ENCODE measurements at places on chromosomes 16 and 17.

DNA sequence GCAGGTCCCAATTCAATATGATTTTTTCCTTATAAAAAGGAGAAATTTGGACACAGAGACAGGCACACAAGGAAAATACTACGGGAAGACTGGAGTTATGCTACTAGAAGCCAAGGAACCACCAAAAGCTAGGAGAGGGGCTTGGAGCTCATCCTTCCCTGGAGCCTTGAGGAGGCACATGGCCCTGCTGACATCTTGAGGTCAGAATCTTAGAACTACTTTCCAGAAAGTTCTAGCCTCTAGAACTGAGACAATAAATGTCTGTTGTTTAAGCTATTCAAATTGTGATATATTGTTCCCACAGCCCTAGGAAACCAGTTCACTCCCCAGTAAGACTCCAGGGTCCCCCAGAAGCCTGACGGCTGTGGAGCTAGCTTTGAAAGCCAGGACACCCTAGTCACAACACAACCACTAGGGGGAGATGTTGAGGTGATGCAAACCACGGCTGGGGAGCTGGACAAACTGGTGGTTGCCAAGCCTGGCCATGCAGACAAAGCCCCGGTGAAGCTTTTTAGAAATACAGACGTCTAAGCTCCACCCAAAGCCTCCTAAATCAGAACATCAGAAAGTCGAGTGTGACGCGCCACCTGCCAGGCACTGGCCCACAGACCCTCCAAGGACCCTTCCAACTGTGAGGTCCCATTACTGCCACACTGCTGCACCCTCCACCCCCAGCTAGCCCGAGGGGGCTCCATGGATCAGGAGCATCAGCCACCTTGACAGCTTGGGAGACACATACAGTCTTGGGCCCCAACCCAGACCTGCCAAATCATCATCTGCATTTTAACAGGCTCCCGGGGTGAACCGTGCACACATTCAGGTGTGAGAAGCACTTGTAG, 106.4 kb downstream of the SLC39A11 start:
- DNase-seq, result peak; percentile 38

GRCh38 chr16:66131156-66131807, 235.2 kb upstream of the CDH5 start:
- no peak for DNase-seq

GRCh38 chr17:82217120-82217529, 4.5 kb upstream of the CCDC57 start:
- no peak for DNase-seq

GRCh38 chr17:80476877-80477646, 655 bp upstream of the NPTX1 start:
- DNase-seq, result no peak

- DNase-seq, result no peak
These were observed 208.7 kb downstream of the PRKCA start for GRCh38 chr17:66511135-66511534.

DNA sequence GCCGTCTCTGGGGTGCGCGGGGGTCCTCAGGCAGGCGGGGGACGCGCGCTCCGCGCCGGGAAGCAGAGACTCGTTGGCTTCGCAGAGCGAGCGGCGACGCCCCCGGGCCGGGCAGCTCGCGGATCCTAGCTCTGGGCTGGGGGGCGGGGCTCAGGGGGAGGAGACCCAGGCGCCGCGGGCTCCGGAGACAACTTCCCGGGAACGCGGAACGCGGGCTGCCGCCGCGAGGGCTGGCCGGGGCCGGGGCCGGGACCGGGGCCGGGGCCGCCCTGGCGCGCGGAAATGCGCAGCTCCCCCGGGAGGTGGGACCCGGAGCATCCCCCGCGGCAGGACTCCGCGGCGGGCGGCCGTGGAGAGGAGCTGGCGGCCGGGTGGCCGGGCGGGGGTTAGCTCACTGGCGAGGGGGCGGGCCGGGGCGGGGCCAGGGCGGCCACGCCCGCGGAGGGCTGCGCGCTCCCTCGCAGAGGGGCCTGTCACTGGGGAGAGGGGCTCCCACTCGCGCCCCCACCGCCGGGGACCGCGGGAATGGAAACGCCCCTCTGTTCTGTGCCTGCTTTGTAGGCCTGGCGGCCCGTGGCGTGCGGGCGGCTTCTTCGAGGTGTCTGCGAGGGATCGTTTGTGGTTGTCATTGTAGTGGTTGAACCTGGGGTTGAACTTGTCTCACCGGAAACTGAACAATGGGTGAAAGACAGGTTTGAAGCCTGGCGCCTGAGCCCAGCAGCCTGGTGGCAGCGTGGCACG, at the start of gene GAS7:
TSS of gene GAS7 (minus strand) at position 98 of the 741 bp plus-strand sequence.
- peak; percentile 36 for DNase-seq

DNA sequence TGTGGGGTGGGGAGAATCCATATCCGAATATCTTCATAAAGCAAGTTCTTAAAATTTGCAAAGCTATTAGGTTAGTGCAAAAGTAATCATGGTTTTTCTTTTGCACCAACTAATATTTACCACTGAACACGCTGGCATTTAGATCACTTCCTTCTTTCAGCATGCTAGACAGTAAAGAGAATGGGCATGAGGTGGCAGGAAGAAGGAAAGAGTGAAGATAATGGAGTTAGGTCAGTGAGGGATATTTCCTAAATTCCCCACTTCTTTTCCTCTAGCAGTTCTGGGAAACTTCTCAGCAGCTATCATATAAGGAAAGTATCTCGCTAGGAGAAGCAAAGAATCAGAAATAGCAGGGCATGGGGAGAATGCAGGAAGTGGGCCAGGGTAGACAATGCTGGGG, 39.0 kb downstream of the SLC6A4 start:
- DNase-seq, result no peak

GRCh38 chr16:23025692-23026307, 123.5 kb downstream of the USP31 start:
- no peak for DNase-seq

- no peak for DNase-seq
These were observed 145.3 kb upstream of the CDH13 start for GRCh38 chr16:82481455-82481854.

DNA sequence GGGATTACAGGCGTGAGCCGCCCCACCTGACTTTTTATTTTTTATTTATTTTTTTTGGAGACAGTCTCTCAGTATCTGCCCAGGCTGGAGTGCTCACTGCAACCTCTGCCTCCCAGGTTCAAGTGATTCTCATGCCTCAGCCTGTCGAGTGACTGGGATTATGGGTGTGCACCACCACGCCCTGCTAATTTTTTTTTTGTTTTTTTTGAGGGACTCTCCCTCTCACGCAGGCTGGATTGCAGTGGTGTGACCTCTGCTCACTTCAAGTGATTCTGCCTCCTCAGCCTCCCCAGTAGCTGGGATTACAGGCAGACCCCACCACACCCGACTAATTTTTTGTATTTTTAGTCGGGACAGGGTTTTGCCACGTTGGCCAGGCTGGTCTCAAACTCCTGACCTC, 7.7 kb downstream of the ZNF207 start:
- no peak for DNase-seq

- DNase-seq, result no peak
These were observed 63.4 kb upstream of the RBL2 start for GRCh38 chr16:53370827-53371226.

- DNase-seq, result no peak
These were observed 145.6 kb downstream of the CCDC182 start for GRCh38 chr17:57599271-57600045.

DNA sequence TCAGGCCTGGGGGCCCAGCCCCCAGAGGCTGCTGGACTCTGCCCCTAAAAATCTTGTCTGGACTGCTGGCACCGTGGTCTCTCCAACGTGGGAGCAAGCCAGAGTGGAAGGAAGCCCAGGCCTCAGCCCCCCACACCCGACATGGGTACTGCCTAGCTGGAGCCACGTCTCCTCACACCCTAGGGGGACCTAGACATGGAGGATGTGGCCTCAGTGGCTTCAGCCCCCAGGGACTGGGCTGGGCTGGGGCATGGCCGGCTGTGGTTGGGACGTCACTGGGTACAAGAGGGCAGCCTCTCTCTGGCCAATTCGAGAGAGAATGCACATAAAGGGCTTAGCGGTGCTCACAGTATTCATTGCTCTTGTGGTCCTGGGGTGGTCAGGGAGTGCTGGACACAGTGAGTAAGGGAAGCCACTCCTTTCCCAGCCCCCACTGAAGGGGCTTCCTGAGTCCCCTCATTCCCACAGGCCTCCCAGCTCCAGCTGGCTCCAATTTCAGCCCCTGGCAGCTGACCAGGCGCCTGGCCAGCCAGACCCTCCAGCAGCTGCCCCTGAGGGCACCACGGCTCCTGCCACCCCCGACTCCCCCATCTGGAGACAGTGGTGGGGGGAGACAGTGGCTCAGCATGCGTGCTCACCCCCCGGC, 1.1 kb downstream of the CDH15 start:
- no peak for DNase-seq

DNA sequence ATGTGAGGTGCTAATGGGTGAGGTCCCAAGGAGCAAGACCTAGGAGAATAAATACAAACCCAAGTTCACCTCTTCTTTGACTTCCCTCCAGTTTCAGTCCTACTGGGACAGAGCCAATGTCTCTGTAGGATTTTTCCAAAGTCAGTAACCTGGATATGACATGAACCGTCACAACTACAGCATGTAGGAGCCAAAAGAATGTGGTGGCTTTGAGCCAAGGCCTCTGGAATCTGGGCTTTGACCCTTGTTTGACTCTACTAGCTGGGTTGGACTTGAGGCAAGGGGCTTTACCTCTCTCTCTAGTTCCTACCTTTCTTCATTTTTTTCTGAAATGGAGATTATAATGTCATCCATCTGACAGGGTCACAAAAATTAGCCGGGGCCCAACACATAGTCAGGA, 91.4 kb downstream of the CACNG3 start:
- no peak for DNase-seq

DNA sequence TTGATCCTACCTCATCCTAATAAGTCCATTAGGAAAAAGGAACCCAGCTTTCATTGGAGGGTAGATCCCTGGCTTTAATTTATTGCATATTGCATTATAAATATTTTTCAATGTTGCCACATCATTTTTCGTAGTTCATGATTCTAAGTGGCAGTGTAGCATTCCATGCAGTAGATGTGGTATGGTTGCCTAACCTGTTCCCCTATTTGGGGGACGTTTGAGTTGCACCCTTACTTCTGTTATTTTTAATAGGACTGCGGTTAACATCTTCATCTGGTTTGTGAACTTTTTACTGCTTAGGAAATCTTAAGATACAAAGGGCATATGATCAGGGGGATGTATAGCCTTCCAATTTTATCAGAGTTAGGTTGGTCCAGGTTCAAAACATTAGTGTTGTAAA, 5.4 kb downstream of the SCPEP1 start:
- DNase-seq, result no peak

DNA sequence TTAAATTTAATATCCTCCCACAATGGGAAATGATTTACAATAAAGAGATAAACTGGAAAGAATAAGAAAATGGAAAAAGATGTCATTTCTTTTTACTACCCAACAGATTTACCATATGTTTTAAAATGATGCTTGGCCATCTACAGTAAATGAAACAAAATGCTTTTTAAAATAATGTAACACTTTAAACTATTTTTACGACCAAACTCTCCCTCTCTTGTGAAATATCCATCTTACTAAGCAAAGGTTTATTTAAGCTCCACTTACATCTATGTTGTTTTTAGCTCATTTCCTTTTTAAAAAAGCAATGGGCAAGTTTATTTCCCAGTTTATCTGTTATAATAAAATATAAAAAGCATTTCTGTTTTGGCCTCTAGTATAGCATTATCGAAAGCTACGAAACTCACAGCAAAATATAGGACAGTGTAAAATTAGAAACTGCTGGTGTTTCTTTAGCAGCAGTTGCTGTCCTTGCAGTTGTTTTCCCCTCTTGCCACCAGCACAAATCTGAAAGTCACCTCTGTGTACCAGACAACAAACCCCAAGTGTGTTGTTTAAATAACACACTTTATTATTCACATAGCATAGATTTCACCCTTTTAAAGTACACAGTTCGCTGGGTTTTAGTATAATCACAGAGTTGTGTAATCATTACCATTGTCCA, 195.1 kb downstream of the CDRT15L2 start:
- no peak for DNase-seq

GRCh38 chr16:85838381-85838780, 38.9 kb downstream of the COX4I1 start:
- no peak for DNase-seq

DNA sequence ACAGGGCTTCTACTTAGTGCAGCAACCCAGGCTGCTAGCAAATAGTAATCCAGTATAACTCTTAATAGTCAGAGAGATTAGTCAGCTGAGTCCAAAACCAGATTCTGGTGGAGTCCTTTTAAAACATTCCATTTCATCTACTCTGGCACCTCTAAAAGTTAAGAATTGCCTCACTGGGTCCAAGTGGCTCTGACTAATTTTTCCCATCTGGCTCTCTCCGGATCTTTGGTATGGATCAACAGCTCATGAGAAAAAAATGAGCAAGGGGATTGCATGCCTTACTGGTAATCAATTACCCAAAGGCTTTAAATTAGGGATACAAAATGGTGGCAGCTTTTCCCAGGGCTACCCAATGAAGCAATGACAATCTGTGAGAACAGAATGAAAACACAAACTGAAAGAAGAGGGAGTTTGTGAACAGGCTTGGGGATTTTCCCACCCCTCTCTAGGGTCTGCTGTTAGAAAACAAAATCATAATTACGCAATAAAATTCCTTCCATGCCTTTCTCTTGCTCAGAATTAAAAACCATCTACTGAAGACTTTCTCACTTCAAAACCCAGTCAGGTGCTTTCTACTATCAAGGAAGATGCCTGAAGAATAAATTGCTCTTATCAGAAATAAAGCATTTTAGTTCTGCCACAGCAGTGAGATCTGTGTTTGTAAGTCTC, 84.6 kb upstream of the PMFBP1 start:
- DNase-seq, result no peak

DNA sequence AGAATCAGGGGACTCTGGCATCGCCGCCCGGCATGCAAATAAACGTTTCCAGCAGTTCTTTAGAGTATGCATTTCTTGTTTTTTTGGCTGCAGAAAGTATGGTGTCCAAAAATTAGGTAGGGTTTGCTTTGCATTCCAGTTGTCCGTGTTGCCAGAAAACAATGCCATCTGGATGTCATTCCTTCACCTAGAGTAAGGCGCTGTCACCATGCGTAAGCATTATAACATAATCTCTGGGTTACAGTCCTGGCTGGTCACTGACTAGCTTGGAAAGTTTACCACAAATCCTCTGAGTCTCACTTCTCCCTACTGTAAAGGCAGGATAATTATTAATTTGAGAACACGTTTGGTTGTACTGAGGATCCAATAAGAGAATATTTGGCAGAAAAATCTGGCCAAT, 457.7 kb downstream of the XYLT1 start:
- DNase-seq, result no peak

GRCh38 chr16:52203096-52203495, 343.8 kb downstream of the TOX3 start:
- DNase-seq, result no peak

DNA sequence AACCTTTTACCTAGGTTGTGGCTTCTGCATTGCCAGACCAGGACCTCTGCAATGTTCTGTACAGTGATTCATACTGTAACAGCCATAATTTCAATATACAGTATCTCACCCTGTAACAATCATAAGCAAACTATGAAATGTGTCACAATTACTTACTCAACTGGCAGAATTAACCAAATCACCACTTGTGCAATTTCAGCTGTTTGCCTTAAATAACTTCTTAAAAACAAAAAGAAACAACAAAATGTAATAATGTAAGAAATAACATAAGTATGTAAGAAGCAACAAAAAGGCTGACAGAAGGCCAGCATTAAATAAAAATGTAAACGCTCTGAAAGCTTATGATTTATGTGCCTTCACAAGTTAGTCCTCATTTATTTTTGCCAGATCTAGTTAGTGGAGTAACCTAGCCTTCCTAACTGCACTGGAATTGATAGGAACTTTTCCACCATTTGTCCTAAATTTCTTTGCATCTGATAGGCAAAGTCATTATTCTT, 96.9 kb downstream of the SKAP1 start:
- DNase-seq, result no peak

Measured in stimulated activated effector memory CD8-positive, alpha-beta T cell treated with anti-CD3 and anti-CD28 coated beads, Interleukin-12 subunit alpha, Interleukin-12 subunit beta, amount 100 ng/mL, for 72 hours (primary cell).